ENCODE measurements at places on chromosomes 5 and 9.

DNA sequence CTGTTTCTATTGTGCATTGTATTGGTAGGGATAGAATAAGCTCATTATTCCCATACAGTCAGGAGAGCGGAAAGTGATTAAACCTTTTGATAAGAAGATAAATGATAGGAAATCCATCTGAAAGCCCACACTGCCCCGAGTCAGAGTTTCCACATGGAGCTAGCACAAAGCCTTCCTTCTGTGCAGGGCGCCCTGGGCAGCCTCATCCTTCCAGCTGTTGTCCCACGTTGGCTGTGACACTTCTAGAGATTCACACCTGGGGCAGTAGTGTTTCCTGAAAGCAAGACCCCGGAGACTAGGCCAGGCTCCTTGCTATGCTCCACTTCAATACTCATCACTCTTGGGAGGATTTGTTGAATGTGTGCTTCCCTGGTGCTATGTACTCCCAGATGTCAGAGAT is 172.4 kb downstream of the SEMA6A start:
- DNase-seq: no peak

DNA sequence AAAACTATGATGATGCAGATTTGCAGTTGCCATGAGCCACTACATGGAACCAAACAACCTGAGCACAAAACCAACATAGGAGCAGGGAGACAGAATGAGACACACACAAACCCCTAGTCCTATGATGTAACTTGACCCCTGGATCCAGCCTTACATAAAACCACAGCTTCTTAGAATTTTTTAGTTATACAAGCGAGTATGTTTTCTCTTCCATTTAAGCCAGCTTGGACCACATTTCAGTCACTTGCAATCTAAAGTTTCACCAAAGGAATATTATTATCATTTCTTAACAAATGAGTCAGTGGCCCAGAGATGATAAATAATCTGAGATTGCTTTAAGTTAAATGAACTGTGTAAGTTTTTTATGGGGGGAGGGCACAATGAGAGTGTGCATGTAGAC is 6.8 kb downstream of the SPOCK1 start:
- DNase-seq: no peak

DNA sequence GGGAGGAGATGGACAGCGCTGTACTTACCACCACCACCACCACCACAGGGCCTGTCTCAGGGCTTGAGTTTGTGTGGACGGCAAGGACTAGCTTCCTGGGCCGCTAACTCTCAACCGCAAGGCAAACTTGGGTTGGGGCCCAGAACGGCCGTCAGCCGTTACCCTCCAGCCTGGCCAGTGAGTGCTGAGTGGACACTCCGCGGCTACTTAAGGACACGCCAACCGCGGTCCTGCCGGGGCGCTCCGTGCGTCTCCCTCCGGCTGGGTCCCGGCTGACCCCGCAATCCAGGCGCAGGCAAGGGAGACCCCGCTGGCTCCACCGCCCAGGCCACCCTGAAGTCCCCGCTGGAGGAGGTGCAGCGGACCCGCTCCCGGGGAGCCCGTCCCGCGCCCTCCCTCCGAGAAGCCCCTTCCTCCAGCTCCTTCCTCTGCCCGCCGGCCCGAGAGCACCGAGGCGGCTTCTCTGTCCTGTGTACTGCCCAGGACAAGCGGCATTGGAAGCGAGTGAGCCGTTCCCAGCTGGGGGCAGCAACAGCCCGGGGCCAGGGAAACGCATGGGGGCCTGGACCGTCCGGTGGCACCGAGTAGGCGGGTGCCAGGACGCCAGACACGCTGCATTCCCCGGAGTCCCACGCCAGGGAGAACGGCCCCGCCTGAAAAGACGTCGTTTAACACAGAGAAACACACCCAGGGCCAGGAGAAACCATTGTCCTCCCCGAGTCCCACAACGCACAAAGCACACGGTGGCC is 46.6 kb downstream of the HABP4 start:
- DNase-seq: no peak

- DNase-seq: no peak
Measured at GRCh38 chr5:125679522-125679921, 743.7 kb upstream of the GRAMD2B start.

- DNase-seq: peak; percentile 32
Measured at GRCh38 chr9:36074870-36075532, 38.3 kb downstream of the RECK start.

- DNase-seq: no peak
Measured at GRCh38 chr5:156914371-156914737, 48.7 kb downstream of the TIMD4 start.

GRCh38 chr9:122371846-122372245 is 1.0 kb downstream of the PTGS1 start:
- DNase-seq: no peak

DNA sequence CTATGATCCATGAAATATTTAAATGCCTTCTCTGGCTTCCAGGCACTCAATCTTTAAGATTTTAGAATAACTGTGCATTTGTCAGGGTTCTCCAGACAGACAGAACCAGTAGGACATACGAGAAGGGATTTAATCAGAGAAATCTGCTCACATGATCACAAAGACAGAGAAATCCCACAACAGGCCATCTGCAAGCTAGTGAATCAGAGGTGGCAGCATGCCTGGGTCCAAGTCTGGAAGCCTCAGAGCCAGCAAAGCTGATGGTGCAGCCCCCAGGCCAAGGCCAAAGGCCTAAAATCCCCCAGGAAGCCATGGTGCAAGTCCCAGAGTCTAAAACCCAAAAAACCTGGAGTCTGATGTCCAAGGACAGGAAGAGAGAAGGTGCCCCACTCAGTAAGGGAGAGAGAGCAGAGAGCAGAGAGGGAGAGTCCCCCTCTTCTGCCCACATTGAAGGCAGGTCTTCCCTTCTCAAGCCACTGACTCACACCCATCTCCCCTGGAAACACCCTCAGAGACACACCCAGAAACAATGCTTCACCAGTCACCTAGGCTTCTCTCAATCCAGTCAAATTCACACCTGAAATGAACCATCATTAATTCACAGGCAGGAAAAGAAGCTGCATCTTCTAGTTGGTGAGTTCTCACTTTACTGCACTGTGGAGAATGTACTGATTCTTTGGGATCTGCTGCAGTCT is 48.7 kb downstream of the CAMSAP1 start:
- no peak for DNase-seq

GRCh38 chr5:14869668-14870164 is 1.9 kb downstream of the ANKH start:
- no peak for DNase-seq

DNA sequence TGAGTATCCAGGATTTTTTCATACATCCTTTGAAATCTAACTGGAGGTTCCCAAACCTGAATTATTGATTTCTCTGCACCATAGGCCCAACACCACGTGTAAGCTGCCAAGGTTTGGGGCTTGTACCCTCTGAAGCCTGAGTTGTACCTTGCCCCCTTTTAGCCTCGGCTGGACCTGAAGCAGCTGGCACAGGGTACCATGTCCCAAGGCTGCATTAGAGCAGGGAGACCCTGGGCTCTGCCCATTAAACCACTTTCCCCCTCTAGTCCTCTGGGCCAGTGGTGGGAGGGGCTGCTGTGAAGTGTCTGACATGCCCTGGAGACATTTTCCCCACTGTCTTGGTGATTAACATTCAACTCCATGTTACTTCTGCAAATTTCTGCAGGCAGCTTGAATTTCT is 532.9 kb upstream of the NUDT12 start:
- DNase-seq: no peak

DNA sequence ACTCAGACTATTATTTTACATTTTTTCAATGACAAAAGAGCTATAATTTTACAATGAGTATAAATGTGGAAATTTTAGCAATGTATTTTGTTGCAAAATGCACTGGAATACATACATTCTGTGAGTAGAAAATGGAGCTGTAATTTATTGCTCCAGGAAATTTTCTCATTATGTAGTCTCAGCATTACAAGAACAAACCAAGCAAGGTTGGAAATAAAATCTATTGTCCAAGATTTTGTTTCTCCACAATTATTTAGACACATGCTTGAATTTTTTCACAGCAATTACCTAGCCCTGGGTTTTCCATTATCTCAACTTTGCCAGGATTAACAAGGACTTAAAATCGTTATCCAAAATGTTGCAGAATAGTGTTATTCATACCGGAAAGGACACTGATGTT is 820.1 kb downstream of the CDH12 start:
- DNase-seq: no peak

GRCh38 chr9:83191154-83191553 is 128.2 kb upstream of the RASEF start:
- DNase-seq: no peak

DNA sequence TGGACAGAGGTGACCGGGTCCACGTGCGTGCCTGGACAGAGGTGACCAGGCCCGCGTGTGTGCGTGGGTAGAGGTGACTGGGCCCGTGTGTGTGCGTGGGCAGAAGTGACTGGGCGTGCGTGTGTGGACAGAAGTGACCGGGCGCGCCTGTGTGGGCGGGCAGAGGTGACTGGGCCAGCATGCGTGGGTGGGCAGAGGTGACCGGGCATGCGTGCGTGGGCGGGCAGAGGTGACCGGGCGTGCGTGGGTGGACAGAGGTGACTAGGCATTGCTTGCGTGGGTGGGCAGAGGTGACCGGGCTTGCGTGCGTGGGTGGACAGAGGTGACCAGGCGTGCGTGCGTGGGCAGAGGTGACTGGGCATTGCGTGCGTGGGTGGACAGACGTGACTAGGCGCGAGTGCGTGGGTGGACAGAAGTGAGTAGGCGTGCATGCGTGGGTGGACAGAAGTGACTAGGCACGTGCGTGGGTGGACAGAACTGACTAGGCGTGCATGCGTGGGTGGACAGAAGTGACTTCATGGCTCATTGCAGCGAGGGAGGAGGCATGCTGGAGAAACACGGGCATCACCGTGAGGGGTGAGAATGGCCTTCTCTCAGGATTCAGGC is 254.1 kb upstream of the IRX4 start:
- no peak for DNase-seq

- DNase-seq: no peak
Measured at GRCh38 chr9:83477571-83477970, 60.6 kb downstream of the FRMD3 start.

DNA sequence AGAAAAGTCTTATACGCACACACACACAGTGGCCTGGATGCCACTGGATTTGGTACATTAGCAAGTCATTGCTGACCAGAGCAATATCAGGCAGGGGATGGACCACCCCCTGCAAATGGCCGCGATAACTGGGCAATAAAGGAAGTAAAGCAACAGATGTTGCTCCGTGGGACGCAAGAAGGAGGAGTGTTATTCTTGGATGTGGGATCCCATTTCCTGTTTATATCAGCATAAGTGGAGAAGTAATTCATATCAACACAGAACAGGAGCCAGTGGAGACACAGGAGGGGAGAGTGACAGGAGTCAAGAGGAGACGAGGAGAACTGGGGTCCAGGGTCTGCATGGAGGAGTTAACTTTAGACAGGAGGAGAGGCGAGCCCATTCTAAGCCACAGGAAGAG is 18.4 kb downstream of the RUFY1 start:
- no peak for DNase-seq

GRCh38 chr5:174355208-174355612 is 309.7 kb downstream of the NSG2 start:
- DNase-seq: no peak

- peak; percentile 62 for DNase-seq
Measured at GRCh38 chr9:125341566-125341965, 79.9 kb downstream of the GAPVD1 start.

DNA sequence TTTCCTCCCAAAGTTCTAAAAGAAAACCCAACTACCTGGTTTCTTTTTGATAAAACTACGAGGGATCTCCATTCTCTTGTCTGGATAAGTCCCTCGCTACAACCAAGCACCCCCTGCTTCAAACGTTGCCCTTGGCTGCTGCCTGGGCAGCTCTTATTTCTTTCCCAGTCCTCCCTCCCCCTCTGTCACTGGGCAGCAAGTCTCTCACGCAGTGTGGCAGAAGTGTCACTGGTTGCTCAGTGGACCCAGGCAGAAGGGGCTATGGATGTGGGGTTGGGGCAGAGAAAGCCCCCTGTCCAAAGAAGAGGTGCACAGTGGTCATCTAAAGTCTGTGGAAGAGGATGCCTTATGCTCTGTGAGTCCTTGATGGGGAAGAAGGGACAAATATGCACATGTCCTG is 7.2 kb upstream of the SMIM32 start:
- no peak for DNase-seq

DNA sequence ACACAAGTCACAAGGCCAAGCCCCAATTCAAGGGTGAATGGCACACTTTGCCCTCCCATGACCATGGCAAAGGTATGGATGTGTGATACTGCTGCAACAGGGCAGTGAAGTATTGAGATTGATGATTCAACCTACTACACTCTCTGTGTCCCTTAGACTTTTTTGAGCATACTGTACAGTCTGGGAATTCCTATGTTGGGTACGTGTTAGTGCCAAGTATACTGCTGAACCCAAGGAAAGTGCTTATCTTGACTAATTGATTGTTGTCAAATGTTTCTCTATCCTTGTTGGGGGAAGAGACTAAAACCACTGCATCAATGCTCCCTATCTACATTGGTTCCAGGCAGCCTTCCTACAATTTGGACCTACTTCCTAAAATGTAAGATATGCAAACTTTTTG is 93.7 kb downstream of the NDFIP1 start:
- DNase-seq: no peak

DNA sequence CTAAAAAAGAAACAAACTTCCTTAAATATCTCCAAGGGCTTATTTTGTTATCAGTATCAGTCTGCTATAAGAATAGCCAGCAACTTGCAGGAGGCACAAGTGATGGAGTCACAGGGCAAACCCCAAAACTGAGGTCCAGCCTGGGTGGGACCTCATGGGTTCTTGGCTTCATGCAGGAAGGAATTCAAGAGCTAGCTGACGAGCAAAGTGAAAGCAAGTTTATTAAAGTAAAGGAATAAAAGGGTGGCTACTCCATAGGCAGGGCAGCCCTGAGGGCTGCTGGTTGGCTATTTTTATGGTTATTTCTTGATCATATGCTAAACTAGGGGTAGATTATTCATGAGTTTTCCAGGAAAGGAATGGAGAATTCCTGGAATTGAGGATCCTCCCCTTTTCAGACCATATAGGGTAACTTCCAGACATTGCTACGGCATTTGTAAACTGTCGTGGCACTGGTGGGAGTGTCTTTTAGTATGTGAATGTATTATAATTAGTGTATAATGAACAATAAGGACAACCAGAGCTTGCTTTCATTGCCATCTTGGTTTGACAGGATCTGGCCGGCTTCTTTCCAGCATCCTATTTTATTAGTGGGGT is 231.9 kb downstream of the ADAMTSL1 start:
- DNase-seq: no peak

GRCh38 chr5:78691084-78691960 is 42.8 kb upstream of the LHFPL2 start:
- peak; percentile 25 for DNase-seq

- no peak for DNase-seq
Measured at GRCh38 chr9:114000063-114000454, 78.0 kb downstream of the AMBP start.

- DNase-seq: no peak
Measured at GRCh38 chr5:14464671-14465070, 116.9 kb upstream of the OTULINL start.

- peak; percentile 42 for DNase-seq
Measured at GRCh38 chr5:93100428-93100827, 480.6 kb downstream of the NR2F1-AS1 start.

GRCh38 chr9:81410201-81410600 is 279.1 kb downstream of the TLE1 start:
- no peak for DNase-seq
